Midbrain (tissue), 1 donor: ENCODE measurements at places on chromosomes 5 and 9.

GRCh38 chr9:125447202-125447802, 185.7 kb downstream of the GAPVD1 start:
- no peak for DNase-seq

GRCh38 chr5:54049144-54049543, 261.2 kb downstream of the ARL15 start:
- DNase-seq, result no peak

GRCh38 chr5:9495121-9495520, 50.8 kb downstream of the SEMA5A start:
- no peak for DNase-seq

DNA sequence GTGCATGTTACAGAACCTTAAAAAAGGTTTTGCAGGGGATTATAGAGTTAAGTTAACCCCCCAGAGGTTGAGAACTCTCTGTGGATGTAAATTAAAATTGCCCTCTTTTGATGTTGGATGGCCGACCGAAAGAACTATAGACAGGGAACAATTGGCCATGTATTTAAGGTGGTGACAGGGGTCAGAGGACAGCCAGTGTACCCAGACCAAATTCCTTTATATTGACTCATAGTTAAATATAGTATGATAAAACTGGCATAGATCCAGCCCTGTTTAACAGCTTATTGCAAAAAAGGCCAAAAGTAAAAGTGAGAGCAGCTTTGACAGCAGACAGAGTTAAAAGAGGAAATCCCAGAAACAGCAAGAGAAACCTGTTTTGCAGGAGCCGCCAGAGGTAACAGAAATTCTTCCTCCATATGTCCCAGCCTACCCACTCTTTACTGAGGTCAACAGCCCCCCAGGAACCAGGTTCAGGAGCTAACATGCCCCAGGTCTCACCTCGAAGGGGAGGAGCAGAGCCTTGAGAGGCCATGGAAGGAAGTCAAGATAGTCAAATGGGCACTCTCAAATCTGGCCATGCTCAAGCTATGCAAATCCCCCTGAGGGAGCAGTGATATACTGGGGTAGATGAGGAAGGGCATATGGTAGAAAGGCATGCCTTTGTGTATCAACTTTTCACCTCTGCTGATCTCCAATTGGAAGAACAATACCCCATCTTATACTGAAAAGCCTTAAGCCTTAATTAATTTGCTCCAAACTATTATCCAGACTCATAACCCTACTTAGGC, 156.4 kb upstream of the COX7C start:
- DNase-seq, result no peak

DNA sequence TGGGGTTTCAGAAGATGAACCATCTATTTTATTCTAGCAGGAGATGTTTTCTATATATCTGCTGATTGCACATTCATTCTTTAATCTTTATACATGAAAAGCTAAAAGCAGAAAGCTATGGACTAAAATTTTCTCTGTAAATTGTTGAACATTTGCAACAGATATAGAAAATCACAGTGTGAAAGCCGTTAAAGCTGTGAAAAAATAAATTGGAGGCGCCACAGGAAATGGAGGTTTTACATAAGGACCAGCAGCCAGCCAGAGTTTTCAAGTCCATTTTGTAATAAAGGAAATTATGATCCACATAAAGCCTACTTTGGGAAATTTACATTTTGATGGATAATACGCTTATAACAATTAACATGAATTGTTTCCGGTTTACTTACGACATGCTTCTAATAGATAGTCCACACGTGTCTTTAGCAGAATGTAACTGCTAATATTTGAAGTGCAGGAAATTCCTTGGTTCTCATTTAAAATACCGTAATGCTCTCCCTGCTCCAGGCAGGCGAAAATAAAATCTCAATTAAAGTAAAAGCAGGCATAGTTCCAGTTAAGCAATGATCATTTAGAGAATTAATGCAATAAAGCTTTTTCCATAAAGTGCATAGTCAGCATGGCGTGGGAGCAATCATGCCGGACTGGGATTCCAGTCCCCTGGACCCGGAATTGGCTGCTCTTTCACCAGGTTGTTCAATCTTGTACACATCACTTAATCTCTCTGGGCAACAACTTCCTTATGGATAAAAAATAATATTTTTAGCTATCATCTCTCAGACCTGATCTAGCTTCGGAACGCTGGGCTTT, 445.4 kb downstream of the ZNF608 start:
- DNase-seq, result no peak

DNA sequence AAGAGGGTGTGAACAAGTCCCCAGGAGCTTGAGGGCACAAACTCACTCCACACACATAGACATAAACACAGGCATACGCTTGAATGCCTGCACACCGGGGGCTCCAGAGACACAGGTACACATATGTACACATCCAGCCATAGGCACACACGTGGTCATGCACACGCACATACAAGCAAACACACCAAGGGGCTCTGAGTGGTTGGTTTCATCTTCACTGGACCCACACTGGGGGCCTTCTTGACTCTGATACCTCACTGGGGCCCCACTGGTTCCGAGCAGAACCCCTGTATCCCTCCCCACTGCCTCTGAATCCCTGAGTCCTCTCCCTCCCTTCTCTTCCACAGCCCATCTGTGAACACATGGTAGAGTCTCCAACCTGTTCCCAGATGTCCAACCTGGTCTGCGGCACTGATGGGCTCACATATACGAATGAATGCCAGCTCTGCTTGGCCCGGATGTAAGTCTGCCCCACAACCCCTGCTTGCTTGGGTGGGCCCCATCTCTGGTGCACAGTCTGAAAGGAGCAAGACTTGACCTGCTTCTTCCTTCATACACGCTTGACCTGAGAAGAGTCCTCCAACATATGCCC, 6.4 kb downstream of the SPINK4 start:
- no peak for DNase-seq

DNA sequence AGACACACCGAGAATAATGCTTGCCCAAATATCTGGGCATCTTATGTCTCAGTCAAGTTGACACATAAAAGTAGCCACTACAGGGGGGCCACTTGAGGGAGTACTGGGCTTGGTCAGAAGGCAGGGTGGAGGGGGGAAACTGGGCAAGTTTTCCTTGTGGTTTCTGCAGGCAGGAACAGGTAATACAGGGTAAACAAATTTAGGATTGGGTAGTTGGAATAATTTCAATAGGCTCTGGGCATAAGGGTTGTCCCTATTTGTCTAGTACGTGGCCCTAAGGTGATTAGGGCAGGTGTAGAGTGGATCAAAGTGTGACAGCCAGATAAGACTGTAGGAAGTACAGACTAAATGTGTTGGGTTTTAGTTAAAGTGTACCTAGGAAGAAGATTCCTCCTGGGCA, 353.1 kb downstream of the TLE4 start:
- no peak for DNase-seq

- DNase-seq, result no peak
Measured at GRCh38 chr5:98099448-98100105, 673.9 kb upstream of the RGMB start.

- DNase-seq, result no peak
Measured at GRCh38 chr5:180960209-180960608, 28.4 kb upstream of the BTNL3 start.

- no peak for DNase-seq
Measured at GRCh38 chr5:102802708-102803458, 47.8 kb downstream of the PAM start.

- no peak for DNase-seq
Measured at GRCh38 chr5:156295431-156295830, 31.5 kb upstream of the SGCD start.

- no peak for DNase-seq
Measured at GRCh38 chr9:24459953-24460352, 85.7 kb downstream of the IZUMO3 start.

DNA sequence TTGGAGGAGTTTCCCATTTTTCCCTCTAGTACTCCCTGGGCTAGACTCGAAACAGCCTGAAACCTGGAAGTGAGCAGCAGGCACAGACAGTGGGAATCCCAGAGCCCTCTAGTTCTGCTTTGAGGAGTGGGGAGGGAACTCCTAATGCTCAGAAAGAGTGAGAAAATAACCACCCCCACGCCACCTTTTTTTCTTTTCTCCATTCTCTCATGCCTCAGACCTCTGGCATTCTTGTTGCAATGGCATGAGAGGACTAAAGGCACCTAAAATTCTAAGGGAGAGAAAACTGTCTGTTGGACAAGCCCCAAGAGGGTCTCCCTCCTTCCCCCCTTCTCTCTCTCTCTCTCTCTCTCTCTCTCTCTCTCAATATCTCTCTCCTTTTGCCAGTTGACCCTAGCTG, 15.1 kb upstream of the IRF1 start:
- no peak for DNase-seq

GRCh38 chr9:91223000-91223399, 138.7 kb downstream of the AUH start:
- DNase-seq, result no peak

DNA sequence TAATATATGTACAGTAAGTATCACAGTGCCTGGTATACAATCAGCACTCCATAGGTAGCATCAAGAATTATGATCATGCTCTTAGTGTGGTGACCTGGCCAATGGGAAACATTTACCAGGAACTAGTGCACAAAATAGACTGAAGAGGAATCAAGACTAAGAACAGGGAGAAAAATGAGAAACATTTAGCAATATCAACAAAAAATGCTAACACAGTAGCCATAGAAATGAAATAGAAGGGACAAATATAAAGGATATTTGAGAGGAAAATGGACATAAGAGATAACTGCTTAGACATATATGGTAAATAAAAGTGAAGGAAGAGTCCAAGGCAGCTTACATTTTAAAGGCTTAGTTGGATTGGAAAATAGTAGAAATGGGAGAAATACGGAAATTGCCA, 16.5 kb upstream of the SPATA9 start:
- DNase-seq, result no peak

GRCh38 chr9:2907411-2907810, 63.5 kb upstream of the PUM3 start:
- no peak for DNase-seq

DNA sequence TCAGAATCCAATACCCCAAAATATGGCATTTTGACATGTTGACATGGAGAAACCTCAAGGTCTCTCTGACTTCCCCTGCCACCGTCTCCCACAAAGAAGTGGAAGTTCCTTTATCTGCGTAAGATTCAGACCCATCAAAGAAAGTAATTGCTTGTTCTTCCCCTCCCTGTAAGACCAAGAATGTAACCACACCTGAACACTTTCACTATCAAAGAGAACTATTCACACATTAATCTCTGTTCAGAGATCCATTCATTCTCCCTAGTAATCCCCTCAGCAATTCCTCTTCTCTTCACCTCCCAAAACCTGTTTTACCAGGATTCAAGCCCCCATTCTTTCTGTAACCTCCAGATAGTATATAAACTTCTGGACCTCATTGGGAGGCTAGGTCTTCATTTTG, 4.1 kb upstream of the SLC1A1 start:
- DNase-seq, result no peak

GRCh38 chr5:134540747-134541733, 15.6 kb downstream of the JADE2 start:
- DNase-seq, result no peak

DNA sequence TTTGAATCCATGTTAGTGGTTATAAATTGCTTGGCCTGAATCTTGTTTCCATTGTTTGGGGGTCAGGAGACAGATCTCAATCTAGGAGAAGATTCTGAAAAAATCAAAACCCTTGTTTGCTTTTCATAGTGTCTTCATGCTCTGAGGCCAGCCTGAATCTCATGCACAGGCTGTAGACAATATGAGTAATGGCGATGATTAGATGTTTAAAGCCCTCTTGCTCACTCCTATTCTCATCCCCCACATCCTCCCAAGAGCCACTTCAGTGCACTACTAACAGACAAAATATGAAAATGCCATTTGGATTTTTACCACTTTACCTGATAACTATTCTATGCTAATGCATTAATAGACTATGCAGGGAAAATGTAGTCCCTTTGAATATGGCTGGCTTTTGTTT, 129.4 kb downstream of the NUDT12 start:
- no peak for DNase-seq

DNA sequence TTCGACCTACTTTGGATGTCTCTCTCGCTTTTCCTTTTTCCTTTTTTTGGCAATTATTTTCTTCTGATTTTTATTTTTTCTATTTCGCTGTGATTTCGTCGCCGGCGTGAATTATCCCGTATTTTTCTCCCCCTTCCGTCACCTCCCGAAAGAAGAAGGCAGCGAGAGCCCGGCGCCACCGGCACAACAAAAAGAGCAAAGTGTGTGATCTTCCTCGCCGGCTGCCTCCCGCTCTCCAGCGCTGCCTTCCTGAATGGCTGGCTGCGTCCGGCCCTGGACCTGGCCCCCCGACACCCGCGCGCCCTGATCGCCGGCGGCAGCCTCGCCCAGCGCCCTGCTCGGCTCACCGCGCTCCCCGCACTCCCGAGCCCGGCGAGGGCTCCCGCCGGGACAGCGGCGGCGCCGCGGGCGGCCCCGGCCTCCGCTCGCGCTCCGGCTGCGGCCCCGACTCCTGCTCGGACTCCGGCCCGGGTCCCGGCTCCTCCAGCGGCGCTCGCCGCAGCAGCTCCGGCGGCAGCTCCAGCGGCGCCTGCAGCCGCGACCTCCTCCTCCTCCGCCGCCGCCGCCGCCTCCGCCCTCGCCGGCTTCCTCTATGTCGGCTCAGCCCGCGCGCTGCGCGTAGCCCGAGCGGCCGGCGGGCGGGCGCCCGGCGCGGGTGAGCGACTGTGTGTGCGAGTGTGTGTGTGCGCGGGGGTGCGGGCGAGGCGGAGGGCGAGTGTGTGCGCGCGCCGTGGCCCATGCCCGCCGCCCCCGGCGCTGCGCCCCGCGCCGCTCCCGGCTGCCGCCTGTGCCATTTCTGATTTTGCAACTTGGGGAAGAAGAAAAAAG, 960 bp downstream of the NR2F1 start:
- no peak for DNase-seq

DNA sequence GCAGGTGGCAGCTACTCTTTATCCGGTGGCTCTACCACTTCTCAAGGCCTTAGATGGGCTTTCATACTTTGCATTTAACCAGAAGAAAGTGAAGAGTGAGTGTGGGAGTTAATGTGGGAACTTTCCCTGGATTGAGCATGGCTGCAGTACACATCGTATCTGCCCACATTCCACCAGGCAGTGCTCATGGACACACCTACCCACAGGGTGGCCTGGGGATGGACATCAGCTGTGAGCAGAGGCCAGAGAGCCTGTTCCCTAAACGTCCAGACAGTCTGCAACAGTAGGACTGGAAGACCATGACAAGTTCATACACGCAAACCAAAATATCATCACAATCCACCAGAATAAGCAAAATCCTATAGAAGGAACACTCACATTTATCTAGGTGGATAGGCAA, 213.8 kb downstream of the IRX1 start:
- DNase-seq, result no peak

GRCh38 chr5:83866181-83866580, 145.5 kb upstream of the HAPLN1 start:
- no peak for DNase-seq

- DNase-seq, result no peak
Measured at GRCh38 chr9:27632254-27632653, 59.0 kb upstream of the C9orf72 start.
